Liver (tissue), 10 donors: ENCODE measurements at places on chromosomes 16 and 17. TPM values are rescaled to one million over a fixed set of nuclear protein-coding genes. Genes with fewer than 3 reads are reported as not detected.

TBC1D26 gene
- total RNA-seq: not detected

OTOP3 gene
- not detected for total RNA-seq

GPR142 gene
- not detected for total RNA-seq

TPSB2 gene
- 0.67 TPM for total RNA-seq

RCVRN gene
- not detected for total RNA-seq

KLHL36 gene
- 53.6 TPM for total RNA-seq

GRCh38 chr16:84597931-84598351 is 19.9 kb downstream of the COTL1 start:
- peak overlapping the region; percentile 77 for H3K27ac ChIP-seq
- H3K27me3 ChIP-seq: no peaks in the 10 kb centered on the region
- H3K4me1 ChIP-seq: no peaks in the 10 kb centered on the region
- no peaks in the 10 kb centered on the region for H3K36me3 ChIP-seq
- H3K4me3 ChIP-seq: no peak overlapping the region
- DNase-seq: no peak

- H3K4me3 ChIP-seq: no peak overlapping the region
- H3K27ac ChIP-seq: no peak overlapping the region
- no peaks in the 10 kb centered on the region for H3K4me1 ChIP-seq
- no peaks in the 10 kb centered on the region for H3K27me3 ChIP-seq
- no peaks in the 10 kb centered on the region for H3K36me3 ChIP-seq
Observed at GRCh38 chr16:86631444-86631843, 53.1 kb downstream of the FOXL1 start.

- no peak overlapping the region for H3K27ac ChIP-seq
- H3K4me1 ChIP-seq: no peaks in the 10 kb centered on the region
- DNase-seq: no peak
- no peak overlapping the region for H3K4me3 ChIP-seq
Observed at GRCh38 chr17:30000755-30001257, 59.4 kb downstream of the EFCAB5 start.

DNA sequence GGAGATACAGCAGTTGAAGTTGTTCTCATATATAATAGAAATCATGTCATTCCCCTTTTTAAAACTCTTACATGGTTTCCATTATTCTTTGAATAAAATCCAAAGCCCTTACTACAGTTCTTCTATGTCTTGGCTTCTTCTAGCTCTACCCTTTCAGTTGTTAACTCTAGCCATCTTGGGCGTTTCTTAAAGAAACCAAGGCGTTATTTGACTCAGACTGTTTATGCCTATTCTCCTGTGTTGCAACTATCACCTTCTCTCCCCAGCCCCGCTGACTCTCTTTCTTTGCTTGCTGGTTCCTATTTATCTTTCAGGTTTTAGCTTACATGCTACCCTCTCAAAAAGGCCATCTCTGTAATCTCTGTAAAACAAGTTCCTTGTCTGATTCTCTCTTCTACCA is 32.7 kb downstream of the NFATC3 start:
- no peaks in the 10 kb centered on the region for H3K36me3 ChIP-seq
- DNase-seq: no peak
- no peaks in the 10 kb centered on the region for H3K27me3 ChIP-seq

DNA sequence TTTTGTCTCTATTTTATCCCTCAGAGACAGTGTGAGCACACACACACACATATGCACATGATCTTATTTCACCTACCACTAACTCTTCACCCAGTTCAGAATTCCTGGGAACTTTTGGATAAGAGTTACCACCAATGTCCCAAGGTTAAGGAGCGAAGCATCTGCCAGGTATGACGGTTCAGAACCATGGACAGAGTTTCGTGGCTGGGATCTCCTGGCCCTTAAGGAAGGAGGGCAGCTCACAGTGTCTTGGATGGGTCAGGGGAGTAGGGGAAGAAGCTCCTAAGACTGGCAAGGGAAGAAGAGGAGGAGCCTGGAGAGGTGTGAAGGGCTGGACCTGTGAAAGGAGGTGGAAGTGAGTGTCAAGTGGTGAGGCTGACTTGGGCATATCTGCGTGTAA is 23.0 kb upstream of the TMEM132E start:
- H3K4me3 ChIP-seq: no peak overlapping the region
- DNase-seq: no peak
- H3K27ac ChIP-seq: no peak overlapping the region
- no peaks in the 10 kb centered on the region for H3K4me1 ChIP-seq

DNA sequence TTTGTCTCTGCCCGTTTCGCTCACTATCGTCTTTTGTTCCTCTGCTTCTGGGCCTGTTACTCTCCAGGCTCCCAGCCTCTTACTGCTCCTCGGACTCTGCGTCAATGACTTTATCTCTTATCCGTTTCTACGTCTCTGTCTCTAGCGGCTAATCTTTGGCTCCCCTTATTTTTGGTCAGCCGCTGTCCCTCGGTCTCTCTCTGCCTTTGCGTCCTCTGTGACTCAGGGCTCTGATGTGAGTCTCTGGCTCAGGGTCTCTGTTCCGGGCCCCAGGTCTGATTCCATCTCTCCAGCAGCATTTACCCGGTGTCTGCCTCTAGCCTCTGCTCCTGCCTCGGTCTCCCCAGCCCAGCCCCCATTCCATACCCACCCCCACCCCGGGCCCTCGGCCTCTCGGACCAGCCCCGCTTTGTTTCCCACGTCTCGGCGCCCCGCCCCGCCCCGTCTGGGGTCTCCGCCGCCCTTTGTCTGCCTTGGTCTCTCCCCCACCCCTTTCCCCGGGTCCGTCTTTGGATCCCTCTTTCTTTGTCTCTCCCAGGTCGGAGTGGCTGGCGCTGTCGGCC is 547 bp upstream of the ZNF48 start:
- no peaks in the 10 kb centered on the region for H3K27me3 ChIP-seq
- no peak for DNase-seq
- peak overlapping the region; percentile 55 for H3K4me3 ChIP-seq
- peaks cover 2% of the 10 kb centered on the region for H3K36me3 ChIP-seq
- peaks cover 2% of the 10 kb centered on the region for H3K4me1 ChIP-seq
- peak overlapping the region; percentile 51 for H3K27ac ChIP-seq

GRCh38 chr16:4288148-4288921 is 15.5 kb upstream of the TFAP4 start:
- no peaks in the 10 kb centered on the region for H3K36me3 ChIP-seq
- peak; percentile 84 for DNase-seq
- peaks cover 7% of the 10 kb centered on the region for H3K4me1 ChIP-seq
- H3K4me3 ChIP-seq: no peak overlapping the region
- H3K27me3 ChIP-seq: no peaks in the 10 kb centered on the region

DNA sequence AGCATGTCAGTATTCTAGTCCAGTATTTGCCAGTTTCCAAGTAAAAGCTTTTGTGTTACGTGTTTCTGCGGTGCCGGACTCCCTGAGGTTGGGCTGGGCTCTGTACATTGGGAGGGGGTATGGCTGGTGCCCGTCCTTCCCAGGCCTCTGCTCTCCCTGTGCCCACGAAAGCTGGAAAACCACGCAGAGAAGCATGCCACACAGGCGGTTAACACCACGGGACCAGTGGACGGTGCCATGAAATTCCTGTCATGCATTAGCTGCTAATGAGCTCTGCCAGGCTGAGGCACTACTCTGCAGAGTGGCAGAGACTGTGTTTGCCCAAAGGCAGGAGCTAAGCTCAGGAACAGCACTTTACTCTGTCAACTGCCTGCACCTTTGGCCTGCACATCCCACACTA is 8.1 kb downstream of the SMIM5 start:
- no peak overlapping the region for H3K27ac ChIP-seq
- DNase-seq: no peak
- H3K4me3 ChIP-seq: no peak overlapping the region
- H3K27me3 ChIP-seq: no peaks in the 10 kb centered on the region

DNA sequence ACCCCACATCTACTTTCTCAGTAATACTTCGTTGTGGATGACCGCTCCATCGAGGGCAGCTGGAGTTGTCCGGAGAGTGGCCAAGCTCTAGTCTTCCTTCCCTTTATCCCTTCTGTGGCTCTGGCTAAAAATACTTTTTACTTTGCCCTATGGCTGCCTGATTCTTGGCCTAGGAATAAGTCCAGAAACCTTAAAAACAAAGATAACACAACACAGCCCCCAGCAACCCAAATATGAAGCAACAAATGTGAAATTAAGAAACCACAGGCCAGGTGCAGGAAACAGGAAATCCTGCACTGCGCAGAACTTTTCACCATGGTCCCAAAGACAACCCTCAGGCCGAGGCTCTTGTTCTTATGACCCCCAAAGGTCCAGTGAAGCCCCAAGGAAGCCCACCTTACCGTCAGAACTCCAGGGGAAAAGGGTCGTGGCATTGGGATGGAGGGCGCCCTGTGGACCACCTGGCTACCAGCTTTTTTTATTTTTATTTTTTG is 26.0 kb downstream of the TK2 start:
- H3K27ac ChIP-seq: peak overlapping the region; percentile 70
- H3K4me3 ChIP-seq: no peak overlapping the region
- DNase-seq: no peak
- no peaks in the 10 kb centered on the region for H3K4me1 ChIP-seq
- H3K27me3 ChIP-seq: no peaks in the 10 kb centered on the region

DNA sequence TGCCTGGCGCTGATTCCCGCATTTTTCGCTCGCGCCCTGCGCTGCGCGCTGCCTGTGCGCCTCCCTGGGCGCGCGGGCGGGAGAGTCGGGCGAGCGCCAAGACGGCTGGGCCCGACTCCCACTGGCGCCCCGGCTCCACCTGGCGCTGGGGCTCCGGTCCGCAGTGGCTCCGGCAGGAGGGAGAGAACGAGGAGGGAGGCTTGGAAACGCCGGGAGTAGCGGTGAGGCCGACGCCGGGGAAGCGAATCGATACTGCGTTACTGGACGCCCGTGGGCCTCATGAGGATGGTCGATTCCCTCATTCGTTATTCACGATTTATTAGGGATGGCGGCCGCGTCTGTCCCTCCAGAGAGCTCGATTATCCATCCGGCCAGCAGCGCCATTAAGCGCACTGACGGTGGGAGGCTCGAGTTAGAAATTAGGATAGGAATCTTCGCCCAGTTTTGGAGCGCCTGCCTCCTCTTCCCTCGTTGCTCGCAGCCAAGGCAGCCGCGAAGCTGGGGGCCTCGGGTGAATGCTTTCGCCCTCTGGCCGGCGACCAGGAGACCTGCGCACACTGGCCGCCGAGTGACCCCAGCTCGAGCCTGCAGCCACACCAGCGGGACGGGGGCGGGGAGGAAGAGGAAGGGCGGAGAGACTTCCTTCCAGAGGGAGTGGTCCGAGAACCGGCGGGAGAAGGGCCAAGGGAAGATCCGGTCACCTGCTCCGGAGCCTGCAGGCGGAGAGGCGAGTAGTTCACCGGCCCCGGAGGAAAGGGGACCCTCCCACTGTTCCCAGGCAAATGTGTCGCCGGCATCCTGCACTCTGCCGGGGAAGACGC is 1.3 kb upstream of the PCGF2 start:
- DNase-seq: peak; percentile 68
- H3K36me3 ChIP-seq: peaks cover under 1% of the 10 kb centered on the region
- H3K27me3 ChIP-seq: no peaks in the 10 kb centered on the region
- peak overlapping the region; percentile 60 for H3K4me3 ChIP-seq
- peak overlapping the region; percentile 38 for H3K27ac ChIP-seq

- no peak overlapping the region for H3K27ac ChIP-seq
- no peaks in the 10 kb centered on the region for H3K4me1 ChIP-seq
- no peak overlapping the region for H3K4me3 ChIP-seq
- DNase-seq: no peak
Observed at GRCh38 chr16:77946823-77947222, 75.5 kb upstream of the CLEC3A start.

DNA sequence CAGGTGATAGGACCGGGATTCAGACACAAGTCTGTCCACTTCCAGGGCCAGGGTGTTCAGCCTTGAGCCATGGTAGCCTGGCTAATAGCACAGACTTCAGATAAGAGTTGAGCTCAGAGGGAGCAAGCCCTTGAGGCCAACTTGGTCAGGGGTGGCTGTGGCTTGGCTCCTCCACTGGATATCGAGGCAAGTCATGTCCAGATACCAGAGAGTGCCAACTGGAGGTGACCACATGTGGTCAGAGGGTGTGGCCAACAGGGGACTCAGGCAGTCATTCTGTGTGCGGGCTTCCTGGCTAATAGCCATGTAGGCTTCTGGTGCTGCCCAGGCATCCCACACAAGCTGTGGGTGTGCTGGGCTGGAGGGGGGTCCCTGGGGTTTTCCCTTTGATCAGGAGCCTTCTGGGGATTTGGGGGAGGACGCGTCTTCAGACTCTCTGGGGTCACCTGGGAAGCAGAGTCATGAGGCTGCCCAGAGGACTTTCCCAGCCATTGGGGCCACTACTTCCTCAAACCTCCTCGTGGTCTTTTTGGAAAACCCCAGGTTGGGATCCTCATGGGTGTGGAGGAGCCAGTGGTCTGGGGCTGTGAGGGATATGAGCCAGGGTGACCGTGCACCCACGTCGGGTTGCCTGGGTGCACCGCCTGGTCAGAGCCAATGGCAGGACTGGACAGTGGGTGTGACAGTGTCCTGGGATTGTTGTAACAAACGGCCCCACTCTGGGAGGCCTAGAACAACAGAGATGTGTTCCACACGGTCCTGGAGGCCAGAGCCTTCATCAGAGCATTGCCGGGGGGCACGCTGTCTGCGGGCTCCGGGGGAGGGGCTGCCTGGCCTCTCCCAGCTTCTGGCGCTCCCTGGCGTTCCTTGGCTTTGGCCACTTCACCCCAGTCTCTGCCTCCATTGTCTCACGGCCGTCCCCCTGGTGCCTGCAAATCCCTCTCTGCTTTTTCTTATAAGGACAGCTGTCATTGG is 25.0 kb downstream of the COX4I1 start:
- H3K27ac ChIP-seq: no peak overlapping the region
- DNase-seq: no peak
- H3K27me3 ChIP-seq: no peaks in the 10 kb centered on the region
- H3K36me3 ChIP-seq: no peaks in the 10 kb centered on the region

DNA sequence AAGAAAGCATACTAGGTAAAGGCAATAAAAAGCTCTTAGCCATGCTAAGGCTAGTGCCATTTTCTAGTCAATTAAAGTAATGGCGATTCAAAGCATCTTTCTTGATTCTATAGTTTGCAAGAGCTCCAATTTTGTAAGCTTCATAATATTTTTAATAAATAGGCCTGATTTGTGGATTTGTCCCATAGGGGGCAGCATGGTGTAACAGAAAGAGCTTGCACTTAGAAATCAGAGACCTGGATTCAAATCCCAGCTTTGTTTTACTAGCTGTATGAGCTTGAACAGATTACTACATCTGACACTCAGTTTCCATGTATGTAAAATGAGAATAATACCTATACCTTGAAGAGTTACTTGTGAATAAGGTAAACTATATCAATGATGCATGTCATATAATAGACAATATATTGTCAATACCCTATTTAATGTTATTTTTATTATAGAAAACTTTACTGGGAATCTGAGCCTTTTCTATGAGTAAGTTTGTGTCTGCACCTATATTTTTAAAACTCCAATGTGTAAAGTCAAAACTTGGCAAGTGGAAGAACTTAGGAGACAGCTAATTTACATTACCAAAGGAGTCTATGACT is 93.6 kb upstream of the NOG start:
- no peaks in the 10 kb centered on the region for H3K36me3 ChIP-seq
- no peaks in the 10 kb centered on the region for H3K4me1 ChIP-seq
- no peaks in the 10 kb centered on the region for H3K27me3 ChIP-seq
- no peak for DNase-seq
